ENCODE measurements at places on chromosomes 1 and 21.

DNA sequence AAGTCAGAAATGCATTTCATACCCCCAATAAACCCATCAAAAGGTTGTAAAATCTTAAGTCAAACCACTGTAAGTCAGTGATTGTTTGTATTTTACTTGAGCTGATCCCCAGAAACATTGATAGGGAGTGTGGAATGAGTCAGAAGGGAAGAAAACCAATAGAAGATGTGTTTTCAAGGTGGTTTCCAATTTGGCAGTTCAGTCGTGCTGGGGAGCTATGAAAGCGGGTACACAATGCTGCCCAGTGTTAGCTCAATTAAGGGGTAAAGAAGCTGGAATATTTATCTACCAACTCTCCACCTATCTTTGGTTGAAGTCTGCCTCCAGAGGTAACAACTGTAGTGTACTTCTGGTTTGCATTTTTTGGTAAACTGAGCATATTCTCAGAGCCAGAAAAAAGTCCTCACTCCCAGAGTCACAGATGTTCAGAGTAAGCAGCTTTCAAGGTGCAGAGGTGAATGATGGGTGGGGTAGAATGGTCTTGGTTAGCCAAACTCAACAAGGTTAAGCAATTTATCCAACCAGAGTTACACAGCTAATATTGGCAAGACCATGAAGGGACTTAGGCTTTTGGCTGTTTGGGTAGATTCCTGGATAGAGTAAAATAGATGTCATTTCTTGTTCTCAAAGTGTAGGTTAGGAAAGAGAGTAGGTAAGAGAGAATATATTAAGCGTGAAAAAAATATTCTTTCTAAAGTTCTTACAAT is 202.9 kb upstream of the ADGRL2 start:
- no peak for DNase-seq

- DNase-seq = no peak
Observed at GRCh38 chr1:173857363-173857917, 10.3 kb downstream of the GAS5 start.

- DNase-seq = no peak
Observed at GRCh38 chr1:118381197-118381869, 196.3 kb upstream of the SPAG17 start.

DNA sequence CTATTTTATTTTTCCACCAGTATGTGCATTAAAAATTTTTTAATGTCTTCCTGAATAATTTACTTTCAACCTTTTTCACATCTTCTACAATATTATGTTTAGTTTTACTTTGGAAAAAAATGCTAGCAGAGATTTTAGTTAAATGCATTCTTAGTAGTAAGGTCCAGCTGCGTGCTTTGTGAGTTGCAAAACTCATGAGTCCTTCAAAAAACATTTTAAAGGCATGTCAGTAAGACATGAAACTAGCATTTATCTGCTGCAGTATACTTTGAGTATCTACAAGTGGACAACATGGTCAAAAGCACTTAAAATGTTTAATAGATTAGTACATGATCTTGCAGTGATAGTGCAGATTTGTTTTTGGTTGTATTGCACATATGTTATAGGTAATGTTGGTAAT is 139.0 kb downstream of the HS2ST1 start:
- no peak for DNase-seq

DNA sequence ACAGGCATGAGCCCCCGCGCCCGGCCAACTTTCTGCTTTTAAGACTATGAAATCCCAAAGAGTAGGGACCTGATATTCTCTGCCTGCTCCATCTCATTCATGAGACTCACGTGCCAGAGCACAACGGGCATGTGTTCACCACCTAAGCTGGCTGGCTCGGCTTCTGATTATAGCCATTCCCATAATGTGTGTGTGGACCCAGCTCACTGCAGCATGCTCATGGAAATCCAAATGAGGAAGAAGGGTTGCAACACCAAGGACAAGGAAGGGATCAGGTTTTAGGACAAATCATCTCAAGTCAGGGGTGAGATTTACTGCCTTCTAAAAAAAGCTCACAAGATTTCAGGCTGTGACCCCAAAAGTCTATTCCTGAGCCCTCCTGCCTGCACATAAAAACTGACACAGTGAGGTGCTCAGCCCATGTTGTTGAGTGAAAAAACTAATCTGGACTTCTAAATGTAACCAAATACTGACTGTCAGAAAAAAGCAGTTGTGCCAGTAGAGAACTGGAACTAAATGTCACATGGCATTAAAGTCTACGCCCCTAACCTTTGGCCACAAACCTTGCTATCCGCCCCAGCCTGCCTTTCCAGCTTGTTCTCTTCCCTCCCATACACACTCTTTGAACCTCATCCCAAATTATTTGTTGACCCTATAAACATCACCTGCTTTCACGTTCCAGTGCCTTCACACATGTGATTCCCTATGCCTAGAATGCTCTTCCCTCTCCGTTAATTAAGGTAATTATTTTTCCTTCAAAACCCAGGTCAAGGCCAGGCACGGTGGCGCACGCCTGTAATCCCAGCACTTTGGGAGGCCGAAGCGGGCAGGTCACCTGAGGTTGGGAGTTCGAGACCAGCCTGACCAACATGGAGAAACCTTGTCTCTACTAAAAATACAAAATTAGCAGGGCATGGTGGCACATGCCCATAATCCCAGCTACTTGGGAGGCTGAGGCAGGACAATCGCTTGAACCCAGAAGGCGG is 9.1 kb upstream of the COA7 start:
- DNase-seq = no peak

DNA sequence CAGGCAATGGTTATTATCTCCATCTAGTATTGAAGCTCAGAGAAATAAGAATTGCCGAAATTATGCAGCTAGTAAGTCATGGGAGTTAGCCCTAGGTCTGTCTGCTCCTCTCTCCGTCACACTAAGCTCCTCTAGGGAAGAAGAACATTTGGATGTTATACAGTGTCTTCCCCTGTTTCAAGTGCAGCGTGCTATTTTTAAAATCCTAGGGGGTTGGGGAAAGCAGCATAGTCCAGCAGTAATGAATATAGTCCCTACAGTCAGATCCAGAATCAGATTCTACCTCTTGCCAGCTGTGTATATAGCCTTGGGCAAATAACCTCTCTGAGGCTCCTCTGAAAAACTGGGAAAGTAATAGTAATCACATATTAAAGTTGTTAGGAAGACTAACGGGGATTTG is 44.5 kb upstream of the OSBPL9 start:
- no peak for DNase-seq

DNA sequence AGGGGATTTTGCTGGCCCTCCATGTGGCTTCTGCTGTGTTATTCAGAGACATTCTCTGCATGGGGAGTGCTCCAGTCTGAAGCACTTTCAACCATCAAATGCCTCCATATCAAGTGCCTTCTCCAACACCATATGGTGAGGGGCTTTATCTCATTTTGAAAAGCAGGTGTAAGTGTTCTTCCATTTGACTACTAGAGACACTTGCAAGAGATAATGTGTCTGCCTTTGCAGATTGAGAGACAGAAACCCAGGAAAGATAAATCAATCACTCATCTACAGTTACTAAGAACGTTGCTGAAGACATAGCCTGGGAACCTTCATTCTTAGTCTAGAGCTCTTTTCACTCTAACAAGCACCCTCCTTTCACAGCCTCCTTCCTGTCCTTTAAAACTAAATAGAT is 29.5 kb upstream of the REG4 start:
- DNase-seq = no peak

GRCh38 chr1:38487396-38487795 is 372.2 kb downstream of the RRAGC start:
- no peak for DNase-seq

- peak; percentile 12 for DNase-seq
Observed at GRCh38 chr1:243234978-243235647, 20.0 kb downstream of the CEP170 start.

DNA sequence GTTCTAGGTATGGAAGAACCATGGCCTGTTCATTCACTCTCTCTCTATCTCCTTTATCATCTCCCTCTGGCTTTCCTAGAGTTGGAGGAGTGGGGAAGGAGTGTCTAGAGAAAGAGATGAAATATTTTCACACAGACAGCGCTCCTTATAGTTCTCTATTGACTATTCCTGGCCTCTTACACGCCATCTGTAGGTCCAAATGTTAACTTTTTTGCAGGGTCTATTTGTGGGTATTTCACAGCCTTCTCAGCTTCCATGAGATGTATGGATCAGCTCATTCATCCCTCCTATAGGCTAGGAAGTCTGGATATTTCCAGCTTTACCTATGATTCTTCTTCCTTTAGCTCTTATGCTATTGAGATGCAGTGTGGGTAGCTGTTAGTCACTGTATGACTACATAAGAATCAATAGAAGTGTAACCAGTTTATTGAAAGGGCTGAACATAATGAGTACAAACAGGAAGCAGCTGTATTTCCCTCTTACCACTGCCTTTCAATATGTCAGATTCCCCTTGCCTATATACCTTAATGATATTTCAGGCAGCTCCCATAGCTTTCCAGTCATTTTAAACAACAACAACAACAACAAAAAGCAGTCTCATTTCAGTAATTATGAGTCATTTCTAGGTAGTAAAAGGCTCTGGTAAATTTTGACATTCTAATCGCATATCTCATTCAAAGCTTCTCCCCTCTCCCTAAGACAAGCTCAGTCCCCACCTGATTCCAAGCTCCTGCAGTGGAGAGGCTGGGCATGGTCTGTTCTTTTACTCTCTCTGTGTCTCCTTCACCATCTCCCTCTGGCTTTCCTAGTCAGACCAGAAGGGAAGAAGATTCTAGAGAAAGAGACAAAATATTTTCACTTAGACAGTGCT is 149.5 kb downstream of the TTLL7 start:
- no peak for DNase-seq

- DNase-seq = no peak
Observed at GRCh38 chr21:46063734-46064680, 33.9 kb upstream of the COL6A2 start.

GRCh38 chr1:99371413-99371812 is 107.1 kb downstream of the PLPPR4 start:
- no peak for DNase-seq

DNA sequence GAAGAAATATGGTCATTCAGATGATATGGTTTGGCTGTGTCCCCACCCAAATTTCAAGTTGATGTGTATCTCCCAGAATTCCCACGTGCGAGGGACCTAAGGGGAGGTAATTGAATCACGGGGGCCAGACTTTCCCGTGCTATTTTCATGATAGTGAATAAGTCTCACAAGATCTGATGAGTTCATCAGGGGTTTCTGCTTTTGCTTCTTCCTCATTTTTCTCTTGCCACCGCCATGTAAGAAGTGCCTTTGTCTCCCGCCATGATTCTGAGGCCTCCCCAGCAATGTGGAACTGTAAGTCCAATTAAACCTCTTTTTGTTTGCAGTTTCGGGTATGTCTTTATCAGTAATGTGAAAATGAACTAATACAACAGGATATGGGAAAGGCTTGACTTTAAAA is 1.4 kb upstream of the DPM3 start:
- DNase-seq = no peak

GRCh38 chr21:27382404-27382803 is 415.5 kb upstream of the ADAMTS5 start:
- DNase-seq = no peak

GRCh38 chr1:156959414-156959813 is 39.0 kb downstream of the LRRC71 start:
- DNase-seq = peak; percentile 20

DNA sequence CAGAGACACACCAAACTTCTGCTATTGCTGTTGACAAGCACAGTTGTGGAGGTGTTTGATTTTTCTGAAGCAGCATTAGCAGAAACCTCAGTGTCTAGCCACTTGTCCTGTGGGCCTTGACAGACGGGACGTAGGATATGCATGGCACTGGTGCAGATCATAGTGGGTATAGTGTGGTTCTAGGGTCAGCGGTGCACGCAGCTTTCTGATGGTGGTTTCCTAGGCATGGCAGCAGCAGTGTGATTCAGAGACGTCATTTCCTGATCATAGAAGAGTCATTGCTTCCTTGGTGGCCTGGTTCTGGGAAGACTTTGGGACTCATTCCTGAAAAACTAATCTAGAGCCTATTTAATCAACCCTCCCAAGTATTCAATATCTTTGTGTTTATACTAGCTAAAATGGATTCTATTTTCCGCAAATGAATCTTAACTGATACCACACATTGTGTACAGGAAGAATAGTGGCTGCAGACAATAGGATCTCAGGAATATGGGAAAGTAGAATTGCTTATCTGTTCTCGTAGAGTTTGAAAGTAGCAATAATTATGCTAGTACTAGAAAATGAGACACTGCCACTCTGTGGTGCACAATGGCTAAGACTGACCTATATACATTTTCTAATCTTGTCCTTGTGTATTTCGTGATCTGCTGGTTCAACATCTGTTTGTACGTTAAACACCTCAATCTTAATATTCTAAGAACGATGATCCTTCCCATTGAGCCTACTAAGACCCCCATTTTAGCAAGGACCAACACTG is 2.8 kb upstream of the USP1 start:
- no peak for DNase-seq

- no peak for DNase-seq
Observed at GRCh38 chr1:218895064-218895587, 278.6 kb upstream of the LYPLAL1 start.

- no peak for DNase-seq
Observed at GRCh38 chr1:8727809-8728213, 89.6 kb downstream of the RERE start.

- DNase-seq = peak; percentile 37
Observed at GRCh38 chr1:147641695-147642592, 28.4 kb downstream of the ACP6 start.

DNA sequence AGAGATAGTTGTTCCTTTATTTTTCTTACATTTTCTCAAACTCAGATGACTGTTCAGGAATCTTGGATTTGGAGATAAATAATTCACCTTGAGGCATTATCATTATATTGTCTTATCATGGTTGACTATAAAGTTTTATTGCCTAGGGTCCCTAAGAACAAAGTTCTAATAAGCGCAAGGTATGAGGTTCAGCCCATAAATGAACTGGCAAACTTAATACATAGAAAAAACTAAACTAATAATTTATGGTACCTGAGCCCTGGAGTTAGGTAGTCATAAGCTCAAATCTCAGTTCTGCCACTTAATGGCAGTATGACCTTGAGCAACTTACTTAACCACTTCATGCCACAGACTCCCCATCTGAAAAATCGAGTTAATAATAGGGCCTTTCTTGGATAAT is 334.0 kb upstream of the PBX1 start:
- no peak for DNase-seq

DNA sequence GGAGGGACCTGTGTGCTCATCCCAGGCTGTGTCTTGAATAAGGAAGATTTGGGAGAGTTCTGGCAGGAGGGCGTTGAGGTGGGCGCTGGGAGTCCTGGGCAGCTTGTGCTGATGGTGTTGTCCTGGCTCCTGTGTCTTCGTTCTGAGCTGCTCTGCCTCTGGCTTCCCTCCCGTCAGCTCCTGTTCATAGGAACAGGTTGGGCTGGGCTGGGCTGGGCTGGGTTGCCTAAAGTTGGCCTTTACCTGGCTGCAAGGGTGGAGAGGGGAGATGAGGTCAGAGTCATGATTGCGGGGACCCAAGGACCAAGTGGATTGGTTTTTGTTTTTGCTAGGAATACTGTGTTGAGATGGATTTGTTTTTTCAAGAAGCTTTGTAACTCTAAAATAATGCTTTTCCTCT is 9.1 kb downstream of the NECAP2 start:
- DNase-seq = no peak
